ENCODE measurements at places on chromosomes 2 and 18.

DNA sequence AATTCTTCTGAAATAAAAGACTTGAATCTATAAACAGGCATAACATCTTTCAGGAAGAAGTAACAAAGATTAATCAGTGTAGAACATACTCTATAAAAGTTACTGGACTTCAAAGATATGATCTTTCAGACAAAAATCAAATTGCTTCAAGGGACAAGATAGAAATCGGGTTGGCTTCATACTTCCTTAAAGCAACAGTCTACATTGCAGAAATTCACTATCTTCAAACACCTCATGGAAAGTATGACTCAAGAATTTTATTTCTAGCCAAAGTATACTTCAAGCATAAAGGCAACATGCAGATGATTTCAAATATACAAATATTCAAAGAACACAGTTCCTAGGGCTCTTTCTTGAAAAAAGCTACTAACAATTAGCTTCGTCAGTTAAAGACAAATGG lies 240.7 kb downstream of the SRBD1 start:
- DNase-seq: no peak

DNA sequence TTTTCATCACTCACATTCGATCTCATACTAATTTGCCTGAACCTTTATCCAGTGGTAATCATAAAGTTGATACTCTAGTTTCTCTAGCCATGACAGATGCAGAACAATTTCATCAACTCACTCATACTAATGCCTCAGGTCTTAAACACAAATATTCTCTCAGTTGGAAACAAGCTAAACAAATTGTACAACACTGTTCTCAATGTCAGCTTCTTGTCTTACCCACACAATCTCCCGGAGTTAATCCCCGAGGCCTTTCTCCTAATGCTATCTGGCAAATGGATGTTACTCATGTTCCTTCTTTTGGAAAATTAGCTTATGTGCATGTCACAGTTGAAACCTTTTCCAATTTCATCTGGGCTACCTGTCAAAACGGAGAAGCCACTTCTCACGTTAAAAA lies 11.5 kb upstream of the CNOT11 start:
- DNase-seq: no peak

DNA sequence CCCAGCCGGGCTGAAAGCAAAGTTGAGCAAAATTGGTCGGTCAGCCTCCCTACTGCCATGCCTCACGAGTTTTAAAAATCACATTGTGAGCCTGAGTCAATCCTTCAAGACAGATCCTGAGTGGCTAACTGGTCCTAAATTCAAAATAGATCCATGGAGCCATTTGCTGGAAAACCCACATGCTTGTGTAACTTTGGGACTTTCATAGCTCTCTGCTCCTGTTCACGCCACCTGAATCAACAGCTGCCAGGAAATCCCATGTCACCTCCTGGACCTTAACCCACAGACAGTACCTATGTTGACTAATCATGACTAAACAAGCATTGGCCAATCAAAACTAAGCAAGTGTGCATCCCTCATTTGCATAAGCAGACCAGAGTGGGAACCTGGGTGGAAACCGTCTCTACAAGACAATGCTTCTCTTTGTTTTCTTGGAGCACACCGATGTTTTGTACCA lies 42.8 kb upstream of the LDLRAD4 start:
- no peak for DNase-seq

GRCh38 chr2:9154061-9154460 lies 52.6 kb upstream of the ASAP2 start:
- no peak for DNase-seq

DNA sequence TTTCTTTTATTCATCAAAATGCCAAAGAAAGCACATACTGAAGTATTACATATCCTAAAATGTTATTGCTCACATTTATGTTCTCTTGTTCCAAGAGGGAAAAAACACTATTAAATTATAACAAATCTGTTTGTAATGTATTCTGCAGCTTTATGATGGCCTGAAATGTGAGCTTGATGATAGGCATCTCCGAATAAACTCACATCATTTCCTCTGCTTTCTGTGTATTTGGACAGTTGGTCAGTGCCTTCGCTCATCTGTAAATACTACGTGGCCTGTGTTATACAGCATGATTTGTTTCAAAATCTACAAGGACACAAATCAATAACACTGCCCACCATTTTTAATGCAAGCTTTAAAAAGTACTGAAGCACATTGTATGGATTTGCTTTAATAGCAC lies 672.8 kb upstream of the SYT4 start:
- no peak for DNase-seq

- DNase-seq: no peak
Measured at GRCh38 chr2:129775952-129776653, 203.4 kb upstream of the RAB6C start.

GRCh38 chr2:53067056-53067455 lies 700.5 kb upstream of the CHAC2 start:
- DNase-seq: no peak

DNA sequence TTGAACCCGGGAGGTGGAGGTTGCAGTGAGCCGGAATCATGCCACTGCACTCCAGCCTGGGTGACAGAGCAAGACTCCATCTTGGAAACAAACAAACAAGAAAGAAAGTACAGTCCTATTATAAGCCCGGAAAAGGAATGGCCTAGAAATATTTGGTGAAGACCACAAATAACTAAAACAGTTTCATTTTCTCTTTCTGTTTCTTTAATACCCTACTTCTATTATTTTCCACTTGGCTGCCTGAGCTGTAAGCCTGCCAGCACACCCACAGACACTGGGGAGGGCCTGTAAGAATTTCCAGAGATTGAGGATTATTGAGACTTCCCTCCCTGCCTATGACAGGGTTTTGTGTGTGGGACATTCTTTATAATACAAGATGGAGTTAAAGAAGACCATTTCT lies 188.0 kb upstream of the DCC start:
- no peak for DNase-seq

GRCh38 chr2:145245268-145245870 lies 725.5 kb upstream of the ZEB2 start:
- DNase-seq: no peak

DNA sequence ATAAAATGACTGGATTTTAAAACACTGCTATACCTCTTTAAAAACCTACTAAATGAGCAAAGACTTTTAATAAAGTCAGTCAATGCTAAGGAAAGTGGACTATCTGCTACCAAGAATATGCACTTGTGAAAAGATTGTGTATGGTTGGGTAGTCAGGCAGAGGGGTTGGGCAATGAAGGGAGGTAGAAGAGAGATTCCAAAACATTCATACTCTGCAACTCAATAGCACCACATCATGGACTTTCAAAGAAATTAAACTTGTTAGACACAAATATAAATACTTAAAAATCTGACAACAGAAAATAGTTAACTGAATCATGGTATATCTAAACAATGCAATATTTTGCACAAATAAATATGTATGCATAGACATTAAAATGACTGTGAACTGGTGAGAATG lies 139.9 kb upstream of the MAPRE2 start:
- no peak for DNase-seq

GRCh38 chr2:3264010-3264744 lies 113.4 kb downstream of the EIPR1 start:
- no peak for DNase-seq

DNA sequence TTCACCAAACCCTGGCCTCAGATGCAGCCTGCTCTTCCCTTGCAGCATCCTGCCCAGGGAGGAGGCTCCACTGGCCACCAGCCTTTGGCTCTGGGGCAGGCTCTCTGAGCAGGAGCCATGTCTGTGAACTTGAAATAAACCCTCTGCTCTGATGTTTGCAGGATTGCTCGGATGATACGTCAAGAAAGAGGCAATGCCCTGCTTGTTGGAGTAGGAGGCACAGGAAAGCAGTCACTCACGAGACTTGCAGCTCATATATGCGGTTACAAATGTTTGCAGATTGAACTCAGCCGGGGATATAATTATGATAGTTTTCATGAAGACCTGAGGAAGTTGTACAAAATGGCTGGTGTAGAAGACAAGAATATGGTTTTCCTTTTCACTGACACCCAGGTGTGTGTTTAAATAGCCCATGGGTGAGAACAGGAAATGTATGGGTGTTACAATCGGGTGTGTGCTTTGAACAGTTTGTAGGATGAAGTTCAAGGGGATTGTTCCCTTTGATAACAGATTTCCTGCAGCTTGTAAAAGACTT lies 177.9 kb downstream of the DNAH6 start:
- DNase-seq: peak; percentile 59

GRCh38 chr2:222753251-222753824 lies 81.9 kb downstream of the MOGAT1 start:
- no peak for DNase-seq

DNA sequence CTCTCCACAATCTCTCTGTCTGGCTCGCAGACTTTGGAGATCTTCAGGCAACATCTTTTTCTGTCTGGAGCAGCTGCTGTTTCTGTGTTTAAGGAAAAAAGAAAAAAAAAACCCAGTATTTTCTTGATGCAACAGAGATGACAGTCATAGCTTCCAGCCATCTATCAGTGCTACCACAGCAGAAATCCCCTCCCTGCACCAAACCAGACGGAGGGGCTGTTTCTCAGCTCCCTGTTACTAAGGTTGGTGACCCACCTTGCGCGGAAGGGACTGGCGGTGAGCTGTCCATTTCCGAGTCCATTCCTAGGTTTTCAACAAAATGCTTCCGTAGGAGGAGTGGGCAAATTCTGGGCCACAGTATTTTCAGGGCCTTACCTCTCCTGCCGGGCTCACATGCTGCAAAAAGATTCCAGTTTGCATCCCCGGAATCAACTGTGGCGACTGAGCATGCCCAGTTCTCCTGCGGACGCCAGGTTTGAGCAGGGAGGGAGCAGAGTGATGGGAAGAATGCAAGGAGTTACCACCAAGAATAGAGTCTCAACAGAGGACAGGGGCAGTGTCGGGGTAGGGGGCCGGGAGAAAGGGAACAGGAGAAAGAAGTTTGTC lies 1.2 kb downstream of the SLC4A10 start:
- no peak for DNase-seq

DNA sequence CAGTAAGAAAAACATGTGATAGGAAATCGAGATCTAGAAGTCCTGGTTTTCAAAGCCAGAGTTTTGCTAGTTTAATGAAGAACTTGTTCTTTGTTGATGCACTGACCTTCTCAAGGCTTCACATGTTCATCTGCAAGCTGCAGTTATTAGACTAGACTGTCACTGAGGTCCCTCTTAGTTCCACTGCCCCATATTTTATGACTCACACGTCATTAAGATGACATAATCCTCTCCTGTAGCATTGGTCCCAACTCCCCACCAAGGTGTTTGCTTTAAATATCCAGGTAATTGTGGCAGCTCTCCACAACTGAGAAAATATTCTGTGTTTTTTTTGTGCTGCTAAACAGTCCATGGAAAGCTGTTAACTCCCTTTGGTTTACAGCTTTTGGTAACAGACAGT lies 149.7 kb downstream of the MREG start:
- DNase-seq: no peak

DNA sequence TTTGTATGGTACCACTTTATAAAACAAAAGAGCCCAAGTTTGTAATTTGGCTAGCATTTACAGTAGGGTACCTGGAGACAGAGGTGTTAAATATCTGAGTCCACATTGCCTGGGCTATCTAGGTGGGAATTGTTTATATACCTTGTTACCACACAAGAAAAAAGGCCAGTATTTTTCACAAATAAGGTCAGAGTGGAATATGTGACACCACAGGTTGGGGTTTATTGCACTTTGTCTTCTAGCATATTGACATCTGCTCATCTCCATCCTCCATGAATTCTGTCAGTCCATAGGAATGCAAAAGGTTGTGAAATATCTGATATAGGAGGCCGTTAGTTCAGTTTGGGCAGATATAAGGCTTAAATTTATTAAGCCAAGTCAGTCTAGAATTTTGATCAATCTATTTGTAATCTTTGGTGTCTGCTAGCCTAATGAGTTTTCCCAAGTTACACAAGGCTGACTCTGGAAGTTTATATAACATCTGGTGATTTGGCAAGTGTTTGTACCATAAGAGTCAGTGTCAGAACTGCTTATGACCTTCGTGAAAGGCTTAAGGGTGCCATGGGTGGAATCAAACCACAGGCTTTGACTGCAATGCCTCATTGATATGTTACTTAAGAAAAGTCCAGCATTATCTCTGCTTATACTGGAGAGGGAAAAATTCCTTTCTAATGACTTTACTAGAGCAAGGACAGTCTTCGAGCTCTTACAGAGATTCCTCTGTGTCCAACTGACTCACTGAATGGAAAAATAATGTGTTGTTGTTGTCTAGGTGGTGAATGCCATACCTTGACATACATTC lies 11.3 kb upstream of the DPP4 start:
- no peak for DNase-seq

GRCh38 chr18:8526332-8526731 lies 82.9 kb upstream of the RAB12 start:
- no peak for DNase-seq

DNA sequence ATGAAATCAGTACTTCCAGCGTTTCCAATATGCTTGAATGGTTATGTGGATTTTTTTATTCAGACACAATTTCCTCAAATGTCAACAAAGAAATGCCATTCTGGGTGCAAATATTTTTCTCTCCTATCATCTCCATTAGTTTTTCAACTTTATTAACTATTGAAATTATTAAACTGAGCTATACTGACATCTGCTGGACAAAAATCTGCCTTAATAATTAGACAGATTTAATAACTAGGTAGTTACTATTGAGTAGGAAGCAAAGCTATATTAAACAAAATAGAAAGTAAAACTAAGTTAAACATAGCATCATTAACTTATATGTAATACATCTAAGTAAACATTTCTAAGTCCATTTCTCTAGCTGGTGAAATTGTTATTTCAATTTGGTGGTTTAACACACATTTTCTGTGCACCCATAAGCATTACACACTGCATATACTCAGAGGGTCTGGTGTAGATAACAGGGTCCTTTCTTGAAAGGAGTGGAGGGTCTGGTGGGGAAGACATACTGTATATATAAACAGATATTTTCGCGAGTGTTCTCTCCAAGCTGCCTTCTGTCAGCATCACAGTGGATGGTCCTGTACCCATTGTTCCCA lies 77.0 kb downstream of the LANCL1 start:
- no peak for DNase-seq

DNA sequence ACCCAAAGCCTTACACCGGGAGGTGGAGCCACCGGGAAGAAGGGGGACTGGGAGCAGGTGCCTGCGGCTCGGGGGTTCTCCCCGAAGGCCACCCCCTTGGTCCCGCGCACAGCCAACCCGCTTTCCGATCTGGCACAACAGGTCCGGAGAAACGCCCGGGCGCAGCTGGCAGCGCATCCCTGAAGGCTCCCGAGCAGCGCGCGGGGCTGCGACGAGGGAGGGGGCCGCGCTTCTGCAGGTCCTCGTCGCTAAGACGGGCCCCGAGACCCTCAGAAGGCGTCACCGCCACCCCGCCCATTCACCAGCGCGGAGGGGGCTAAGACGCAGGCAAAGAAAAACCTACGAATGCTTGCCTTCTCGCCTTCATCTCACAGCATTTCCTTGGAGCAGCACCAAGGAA lies 1.8 kb downstream of the CBLN2 start:
- no peak for DNase-seq

GRCh38 chr18:59848002-59848401 lies 51.8 kb upstream of the PMAIP1 start:
- DNase-seq: no peak

Data from CD4-positive, alpha-beta T cell treated with Interleukin-4 for 4 hours (primary cell).